ENCODE measurements at places on chromosomes 7 and 10.

- DNase-seq: no peak
These were observed 68.6 kb downstream of the C7orf25 start for GRCh38 chr7:42843205-42843800.

GRCh38 chr7:47357863-47358262 is 224.0 kb downstream of the TNS3 start:
- DNase-seq: no peak

- no peak for DNase-seq
These were observed 134.6 kb downstream of the TEX36 start for GRCh38 chr10:125548356-125548755.

GRCh38 chr7:131859147-131859821 is 302.9 kb upstream of the PODXL start:
- no peak for DNase-seq

GRCh38 chr7:93475811-93476210 is 98.7 kb downstream of the CALCR start:
- no peak for DNase-seq
